ENCODE measurements at places on chromosomes 2 and 18. TPM values are rescaled to one million over a fixed set of nuclear protein-coding genes. Genes with fewer than 3 reads are reported as not detected.

- no peak for DNase-seq
These were observed 66.3 kb downstream of the NCKAP1 start for GRCh38 chr2:182971820-182972547.

Gene CCDC85A
- 9.9 TPM for total RNA-seq

- DNase-seq, result peak; percentile 98
These were observed 486 bp upstream of the GPR39 start for GRCh38 chr2:132415915-132416722.

DNA sequence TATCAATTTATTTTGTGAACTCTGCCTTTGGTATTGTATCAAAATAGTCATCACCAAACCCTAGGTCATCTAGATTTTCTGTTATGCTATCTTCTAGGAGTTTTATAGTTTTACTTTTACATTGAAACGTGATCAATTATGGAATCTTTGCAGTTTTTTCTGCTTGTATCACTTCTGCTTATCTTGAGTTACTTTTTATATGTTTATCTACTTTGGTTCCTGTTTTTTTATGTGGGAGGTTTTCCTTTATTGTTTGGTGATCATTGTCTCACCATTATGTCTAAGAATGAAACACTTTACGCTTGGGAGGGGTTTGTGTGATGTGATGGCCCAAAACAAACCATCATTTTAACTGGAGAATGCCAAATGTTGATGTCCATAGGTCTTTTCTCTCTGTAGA is 261.2 kb downstream of the SPAG16 start:
- DNase-seq, result no peak

GRCh38 chr18:47285456-47285855 is 34.0 kb upstream of the SKOR2 start:
- no peak for DNase-seq

DNA sequence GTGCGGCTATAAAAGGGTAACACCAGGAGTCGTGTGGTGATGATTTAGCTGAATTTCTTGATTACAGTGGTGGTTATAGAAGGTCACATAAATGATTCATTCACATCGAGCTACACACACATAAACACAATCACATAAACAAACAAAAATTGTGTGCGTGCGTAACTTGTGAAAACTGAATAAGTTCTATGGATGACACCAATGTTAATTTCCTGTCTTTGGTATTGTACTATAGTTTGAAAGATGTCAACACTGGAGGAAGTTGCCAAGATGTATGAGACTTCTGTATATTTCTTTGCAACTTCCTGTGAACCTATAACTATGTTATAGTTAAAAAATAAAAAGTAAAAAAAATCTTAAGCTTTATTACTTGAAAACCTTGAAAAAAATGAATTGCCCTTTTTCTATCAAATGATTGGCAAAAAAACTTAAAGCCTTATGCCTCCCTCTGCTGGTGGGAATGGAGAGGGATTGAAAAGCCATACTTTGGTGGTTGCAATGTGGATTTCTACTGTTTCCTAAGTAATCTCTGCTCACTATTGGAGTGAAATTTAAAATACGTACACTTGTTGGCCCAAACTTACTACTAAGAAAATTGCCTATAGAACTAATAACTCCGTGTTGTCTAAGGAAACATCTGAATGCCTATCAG is 227.7 kb downstream of the RPIA start:
- peak; percentile 57 for DNase-seq

All from GM23248 (cell line).